Thoracic aorta (tissue), 2 donors: ENCODE measurements at places on chromosomes 3 and 15. TPM values are rescaled to one million over a fixed set of nuclear protein-coding genes. Genes with fewer than 3 reads are reported as not detected.

DNA sequence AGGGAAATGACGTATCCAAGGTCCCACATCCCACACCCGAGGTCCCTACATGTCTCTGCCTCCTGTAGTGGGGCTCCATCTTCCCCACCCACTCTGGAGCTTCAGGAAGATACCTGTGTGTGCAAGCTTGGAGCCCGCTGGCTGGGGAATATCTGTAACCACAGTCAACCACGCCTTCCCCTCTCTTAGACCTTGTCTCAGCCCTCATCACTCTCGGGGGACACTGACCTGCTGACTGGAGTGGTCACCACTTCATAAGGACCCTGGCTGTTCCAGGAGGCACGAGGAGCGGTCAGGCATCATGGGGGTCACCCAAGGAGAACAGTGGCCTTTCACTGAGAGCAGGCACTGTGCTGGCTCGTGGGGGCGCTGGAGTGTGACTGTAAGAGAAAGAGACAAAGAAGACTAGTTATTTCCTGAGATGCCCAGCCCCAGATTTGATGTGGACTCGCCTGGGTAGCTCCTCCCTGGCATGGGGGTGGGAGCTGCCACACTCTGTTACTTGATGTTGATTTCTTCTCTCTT lies 48.6 kb downstream of the CTXND1 start:
- no peak overlapping the region for H3K4me3 ChIP-seq
- no peaks in the 10 kb centered on the region for H3K27me3 ChIP-seq
- no peaks in the 10 kb centered on the region for H3K36me3 ChIP-seq
- no peaks in the 10 kb centered on the region for H3K4me1 ChIP-seq

The ZNF501 gene
- total RNA-seq = 3.0 TPM

The KLHL40 gene
- total RNA-seq = not detected

DNA sequence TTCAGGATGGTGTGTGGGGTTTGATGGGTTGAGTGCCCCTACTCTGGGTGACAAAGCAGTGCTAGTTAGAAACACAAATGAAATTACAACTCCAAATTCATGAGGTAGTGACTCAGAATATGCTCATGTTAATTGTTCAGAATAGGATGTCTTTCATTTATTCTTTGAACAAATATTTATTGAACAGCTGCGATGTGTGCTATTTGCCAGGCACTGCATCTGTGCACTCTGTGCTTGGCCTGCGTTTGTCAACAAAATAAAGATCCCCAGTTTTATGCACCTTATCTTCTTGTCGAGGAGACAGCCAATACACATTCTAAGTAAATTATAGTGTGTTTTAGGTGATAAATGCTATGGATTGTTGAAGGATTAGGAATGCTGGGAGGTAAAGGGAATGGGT lies 27.3 kb downstream of the MED12L start:
- H3K4me3 ChIP-seq = no peak overlapping the region
- no peaks in the 10 kb centered on the region for H3K27me3 ChIP-seq
- no peaks in the 10 kb centered on the region for H3K36me3 ChIP-seq
- no peak for DNase-seq
- H3K4me1 ChIP-seq = no peaks in the 10 kb centered on the region
- H3K27ac ChIP-seq = no peak overlapping the region

GRCh38 chr3:161104561-161105551 lies at the start of gene B3GALNT1:
Gene B3GALNT1 (minus strand): TSS chr3:161105349. CDS start chr3:161086754, 18,595 bp downstream.
- H3K27me3 ChIP-seq = no peaks in the 10 kb centered on the region
- H3K4me3 ChIP-seq = peak within 1 kb of the TSS; percentile 92
- peak within 1 kb of the TSS; percentile 67 for H3K27ac ChIP-seq
- peaks cover 20% of the 10 kb centered on the region for H3K4me1 ChIP-seq
- H3K36me3 ChIP-seq = peaks cover 2% of the 10 kb centered on the region

The CEP19 gene
- 7.3 TPM for total RNA-seq

- no peaks in the 10 kb centered on the region for H3K27me3 ChIP-seq
- DNase-seq = no peak
- no peaks in the 10 kb centered on the region for H3K4me1 ChIP-seq
- H3K36me3 ChIP-seq = no peaks in the 10 kb centered on the region
- H3K4me3 ChIP-seq = no peak overlapping the region
Measured at GRCh38 chr3:56889131-56889530, 87.4 kb upstream of the ARHGEF3 start.

- no peak for DNase-seq
- H3K36me3 ChIP-seq = no peaks in the 10 kb centered on the region
- no peak overlapping the region for H3K27ac ChIP-seq
- H3K4me3 ChIP-seq = no peak overlapping the region
Measured at GRCh38 chr15:41659190-41659589, 1.0 kb upstream of the MGA start.

DNA sequence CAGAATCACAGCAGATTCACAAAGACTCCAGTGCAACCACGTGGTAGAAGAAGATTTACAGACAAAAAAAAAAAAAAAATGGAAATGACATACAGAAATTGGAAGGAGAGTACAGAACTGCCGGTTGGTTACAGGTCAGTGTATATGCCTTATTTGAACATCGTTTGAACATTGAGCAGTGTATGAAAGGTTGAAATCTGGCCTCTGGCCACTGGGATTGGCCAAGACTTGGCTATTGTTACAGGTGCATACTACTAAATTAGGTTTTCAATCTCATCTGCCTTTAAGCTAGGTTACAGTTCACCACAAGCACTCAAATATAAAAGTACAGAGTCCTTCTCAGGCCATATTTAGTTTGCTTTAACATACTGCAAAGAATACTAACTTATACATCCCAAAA lies 59.8 kb downstream of the THBS1 start:
- H3K36me3 ChIP-seq = no peaks in the 10 kb centered on the region
- H3K27me3 ChIP-seq = no peaks in the 10 kb centered on the region
- H3K4me3 ChIP-seq = no peak overlapping the region
- H3K4me1 ChIP-seq = peaks cover 7% of the 10 kb centered on the region
- no peak for DNase-seq

DNA sequence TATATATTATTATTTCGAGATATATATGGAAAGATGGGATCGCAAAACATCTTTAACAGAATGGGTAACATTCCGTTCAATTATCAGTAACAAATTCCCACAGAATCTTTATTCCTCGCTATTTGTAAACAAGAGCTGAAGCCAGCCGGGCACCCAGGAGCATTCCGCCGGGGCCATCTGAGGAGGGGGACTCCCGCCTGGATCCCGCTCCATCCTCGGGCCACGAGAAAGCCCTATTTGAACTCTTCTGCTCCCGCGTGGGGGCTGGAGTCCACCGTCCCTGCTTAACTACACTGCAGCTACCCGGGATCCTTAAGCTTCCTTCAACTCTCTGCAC lies 687 bp downstream of the GPR176 start:
- peak overlapping the region; percentile 92 for H3K27ac ChIP-seq
- H3K4me1 ChIP-seq = peaks cover 8% of the 10 kb centered on the region
- H3K36me3 ChIP-seq = no peaks in the 10 kb centered on the region

The CPB1 gene
- 0.95 TPM for total RNA-seq

The ZIC4 gene
- total RNA-seq = not detected

DNA sequence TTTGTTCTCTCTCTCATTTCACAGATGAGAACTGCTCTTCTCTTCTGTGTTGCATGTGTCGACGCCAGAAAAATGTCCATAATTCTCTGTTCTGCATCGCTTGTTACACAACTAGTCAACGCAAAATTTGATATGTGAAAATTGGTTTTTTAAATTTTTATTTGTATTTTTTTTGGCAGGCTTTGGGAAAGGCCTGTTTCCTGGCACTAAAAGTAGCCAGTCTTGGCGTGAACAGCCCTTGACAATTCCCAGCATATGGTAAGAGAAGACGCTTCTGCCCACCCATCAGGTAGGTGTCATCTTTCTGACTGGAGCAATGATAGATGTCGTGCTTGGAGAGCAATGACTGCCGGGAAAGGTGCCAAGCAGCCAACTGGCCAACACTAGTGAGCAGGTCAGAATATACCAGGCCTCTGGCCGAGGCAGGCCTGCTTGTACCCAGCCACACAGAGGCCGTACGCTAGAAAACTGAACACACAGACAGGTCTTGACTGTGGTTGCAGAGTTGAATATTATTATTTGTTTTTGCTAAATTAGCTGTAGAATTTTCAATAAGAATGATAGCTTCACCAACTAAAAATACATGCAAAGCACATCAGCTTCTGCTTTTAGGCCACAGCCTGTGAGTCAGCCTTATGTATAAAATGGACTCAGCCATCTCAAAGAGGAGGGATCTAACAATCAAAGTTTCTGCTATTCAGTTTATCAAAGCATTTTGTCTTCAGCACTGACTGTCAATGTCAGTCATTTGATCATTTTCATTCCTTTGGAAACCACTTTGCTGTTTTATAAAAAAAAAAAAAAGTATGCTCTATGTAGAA lies 837.5 kb downstream of the MCTP2 start:
- no peaks in the 10 kb centered on the region for H3K27me3 ChIP-seq
- peaks cover 9% of the 10 kb centered on the region for H3K4me1 ChIP-seq
- no peak for DNase-seq
- no peaks in the 10 kb centered on the region for H3K36me3 ChIP-seq

The ZNF197 gene
- 20.0 TPM for total RNA-seq

DNA sequence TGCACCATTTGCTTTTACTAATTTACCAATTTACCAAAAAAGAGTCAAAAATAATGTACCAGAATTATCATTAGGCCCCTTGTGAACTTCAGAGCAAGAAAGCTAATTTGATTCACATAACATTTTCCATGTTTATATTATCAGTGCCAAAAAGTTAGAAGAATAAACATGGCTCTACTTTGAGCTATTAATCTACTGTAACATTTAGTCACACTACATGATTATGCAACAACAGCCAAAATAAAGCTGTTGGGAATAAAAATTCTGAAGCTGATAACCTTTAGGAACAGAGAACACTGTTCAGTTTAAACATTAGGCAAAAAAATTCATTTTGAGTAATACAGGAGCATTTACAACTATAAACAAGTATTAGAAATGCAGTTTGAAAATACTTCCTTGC lies 63.6 kb downstream of the PROS1 start:
- H3K4me3 ChIP-seq = no peak overlapping the region
- no peaks in the 10 kb centered on the region for H3K36me3 ChIP-seq
- no peak overlapping the region for H3K27ac ChIP-seq
- H3K4me1 ChIP-seq = peaks cover 20% of the 10 kb centered on the region
- no peak for DNase-seq

DNA sequence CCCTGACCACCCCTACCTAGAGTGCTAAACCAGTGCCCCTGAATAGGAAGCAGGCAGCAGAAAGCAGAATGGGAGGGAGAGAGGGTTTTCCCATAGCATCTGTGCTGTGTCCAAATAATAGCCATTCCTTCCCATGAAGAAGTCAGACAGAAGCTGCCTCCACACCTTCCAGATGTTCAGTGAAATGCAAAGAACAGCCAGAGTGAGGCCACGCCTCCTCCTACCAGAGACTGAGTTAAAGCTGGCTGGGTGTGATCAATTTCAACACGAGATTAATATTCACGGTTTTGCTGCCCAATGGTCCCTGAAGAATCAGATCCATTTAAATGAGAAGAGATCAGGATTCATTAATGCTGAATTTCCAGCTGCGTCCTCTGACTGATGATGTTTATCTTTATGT lies 111.8 kb downstream of the SRGAP3 start:
- H3K27ac ChIP-seq = no peak overlapping the region
- no peak overlapping the region for H3K4me3 ChIP-seq
- no peaks in the 10 kb centered on the region for H3K27me3 ChIP-seq

DNA sequence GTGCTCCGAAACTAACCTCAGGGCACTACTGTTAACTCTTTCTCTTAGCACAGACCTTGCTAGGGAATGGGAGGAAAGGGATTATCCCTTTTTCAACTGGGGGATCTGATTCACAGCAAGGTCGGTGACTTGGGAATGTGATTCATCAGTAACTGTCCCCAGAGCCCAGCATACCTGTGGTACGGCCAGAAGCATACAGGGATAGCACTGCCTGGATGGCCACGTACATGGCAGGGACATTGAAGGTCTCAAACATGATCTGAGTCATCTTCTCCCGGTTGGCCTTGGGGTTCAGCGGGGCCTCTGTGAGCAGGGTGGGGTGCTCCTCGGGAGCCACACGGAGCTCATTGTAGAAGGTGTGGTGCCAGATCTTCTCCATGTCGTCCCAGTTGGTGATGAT lies 2.3 kb downstream of the ACTC1 start:
- H3K4me1 ChIP-seq = peaks cover 15% of the 10 kb centered on the region
- peak overlapping the region; percentile 73 for H3K4me3 ChIP-seq
- no peaks in the 10 kb centered on the region for H3K36me3 ChIP-seq
- no peak overlapping the region for H3K27ac ChIP-seq
- no peaks in the 10 kb centered on the region for H3K27me3 ChIP-seq
- DNase-seq = no peak
